ENCODE measurements at places on chromosomes 1 and 21.

- no peak for DNase-seq
Measured at GRCh38 chr21:46095083-46095719, 2.7 kb upstream of the COL6A2 start.

DNA sequence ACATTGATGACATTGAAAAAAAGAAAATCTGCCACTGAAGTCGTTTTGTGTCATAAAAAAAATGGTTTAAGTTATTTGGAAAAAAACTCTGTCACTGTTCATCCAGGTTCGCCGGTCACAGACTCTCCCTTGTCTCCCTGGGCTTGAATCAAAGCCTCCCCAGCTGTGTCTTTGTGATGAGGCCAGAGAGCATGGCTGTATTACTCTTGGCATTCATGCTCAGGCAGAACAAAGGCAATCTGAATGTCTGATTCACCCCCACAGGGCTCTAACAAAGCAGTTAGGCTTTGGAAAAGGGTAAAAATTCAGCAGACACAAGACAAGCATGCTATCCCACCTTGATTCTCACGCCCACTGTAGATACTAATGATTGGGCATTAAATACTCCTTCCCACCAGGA lies 304.3 kb upstream of the PLD5 start:
- no peak for DNase-seq

GRCh38 chr1:54273795-54274163 lies 73.8 kb downstream of the MRPL37 start:
- no peak for DNase-seq

DNA sequence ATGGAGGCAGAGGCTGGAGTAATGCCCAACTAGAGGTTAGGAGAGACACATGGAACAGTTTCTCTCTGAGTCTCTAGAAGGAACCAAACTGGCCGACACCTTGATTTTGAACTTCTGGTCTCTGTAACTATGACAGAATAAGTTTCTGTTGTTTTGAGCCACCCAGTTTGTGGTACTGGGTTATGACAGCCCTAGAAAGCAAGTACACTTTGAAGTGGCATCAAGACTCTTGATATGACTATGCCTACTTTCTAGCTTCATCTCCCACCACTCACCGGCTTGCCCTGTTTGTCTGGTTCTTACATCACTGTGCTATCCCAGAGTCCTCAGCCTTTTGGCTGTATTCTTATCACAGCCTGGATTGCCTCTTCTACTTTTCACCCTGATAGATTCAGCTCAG lies 230.3 kb upstream of the USP24 start:
- DNase-seq: no peak

GRCh38 chr21:29194847-29195246 lies 64.4 kb downstream of the MAP3K7CL start:
- DNase-seq: no peak

- DNase-seq: no peak
Measured at GRCh38 chr21:44822484-44823178, 4.8 kb upstream of the SUMO3 start.

GRCh38 chr1:84997667-84998600 lies 1.0 kb upstream of the MCOLN2 start:
- DNase-seq: no peak

DNA sequence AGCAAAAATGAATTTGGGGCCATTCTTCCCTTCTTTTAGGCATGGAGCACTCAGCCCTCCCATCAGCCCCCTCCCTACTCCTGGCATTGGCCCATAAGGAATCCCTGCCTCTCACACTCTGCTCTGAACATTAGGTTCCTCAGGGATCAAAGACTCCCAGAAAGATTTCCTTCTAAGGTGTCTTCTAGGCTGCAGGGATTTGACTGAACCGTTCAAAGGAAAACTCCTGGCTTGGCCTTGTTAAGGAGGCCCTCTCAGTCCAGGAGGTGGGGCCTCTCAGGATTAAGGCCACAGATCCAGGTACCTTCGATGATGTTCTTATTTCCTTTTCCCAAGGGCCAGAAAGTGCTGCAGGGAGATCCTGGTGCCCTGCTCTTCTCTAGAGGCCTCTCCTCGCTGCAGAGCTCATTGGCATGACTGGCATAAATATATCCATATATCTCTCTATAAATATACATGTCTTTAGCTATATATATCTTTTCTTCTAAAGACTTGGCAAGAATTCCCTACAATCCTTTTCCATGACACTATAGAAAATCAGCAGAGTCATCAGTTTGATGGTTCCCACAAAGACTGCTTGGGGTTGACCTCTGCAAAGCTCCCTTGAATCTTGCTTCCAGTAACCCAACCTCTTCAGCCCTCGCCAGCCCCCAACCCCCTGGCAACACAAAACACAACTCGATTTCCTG lies 59.1 kb downstream of the PLXNA2 start:
- no peak for DNase-seq

DNA sequence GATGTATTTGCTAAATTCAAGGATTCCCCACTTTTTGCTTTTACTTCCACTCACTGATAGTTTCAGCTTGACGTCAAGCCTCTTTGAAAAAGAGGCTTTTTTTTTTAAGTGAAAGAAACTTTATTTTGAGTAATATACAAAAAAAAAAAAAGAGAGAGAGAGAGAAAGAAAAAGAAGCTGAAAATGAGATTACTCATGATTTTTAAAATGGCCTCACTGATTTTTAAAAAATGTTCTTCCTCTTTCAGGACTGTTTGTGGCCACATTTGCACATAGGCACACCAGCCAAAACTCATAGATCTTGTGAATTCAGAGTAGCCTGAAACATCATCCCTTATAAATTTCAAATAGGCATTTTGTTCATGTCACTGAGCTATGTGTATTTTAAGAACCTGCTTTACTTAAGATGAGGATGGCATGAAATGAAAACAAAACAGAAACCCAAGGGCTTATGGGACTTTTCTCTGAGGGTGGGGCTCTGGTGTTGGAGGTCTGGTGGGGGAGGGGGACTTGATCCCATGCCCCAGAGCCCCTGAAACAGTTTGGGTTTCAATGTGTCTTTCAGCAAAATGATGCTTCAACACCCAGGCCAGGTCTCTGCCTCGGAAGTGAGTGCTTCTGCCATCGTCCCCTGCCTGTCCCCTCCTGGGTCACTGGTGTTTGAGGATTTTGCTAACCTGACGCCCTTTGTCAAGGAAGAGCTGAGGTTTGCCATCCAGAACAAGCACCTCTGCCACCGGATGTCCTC lies 6.1 kb downstream of the ATF3 start:
- no peak for DNase-seq

- DNase-seq: no peak
Measured at GRCh38 chr21:17651526-17651925, 38.8 kb upstream of the BTG3 start.

GRCh38 chr1:149849947-149850360 lies 49.4 kb upstream of the BOLA1 start:
- DNase-seq: no peak

- DNase-seq: no peak
Measured at GRCh38 chr1:161834967-161835550, 68.9 kb downstream of the ATF6 start.

DNA sequence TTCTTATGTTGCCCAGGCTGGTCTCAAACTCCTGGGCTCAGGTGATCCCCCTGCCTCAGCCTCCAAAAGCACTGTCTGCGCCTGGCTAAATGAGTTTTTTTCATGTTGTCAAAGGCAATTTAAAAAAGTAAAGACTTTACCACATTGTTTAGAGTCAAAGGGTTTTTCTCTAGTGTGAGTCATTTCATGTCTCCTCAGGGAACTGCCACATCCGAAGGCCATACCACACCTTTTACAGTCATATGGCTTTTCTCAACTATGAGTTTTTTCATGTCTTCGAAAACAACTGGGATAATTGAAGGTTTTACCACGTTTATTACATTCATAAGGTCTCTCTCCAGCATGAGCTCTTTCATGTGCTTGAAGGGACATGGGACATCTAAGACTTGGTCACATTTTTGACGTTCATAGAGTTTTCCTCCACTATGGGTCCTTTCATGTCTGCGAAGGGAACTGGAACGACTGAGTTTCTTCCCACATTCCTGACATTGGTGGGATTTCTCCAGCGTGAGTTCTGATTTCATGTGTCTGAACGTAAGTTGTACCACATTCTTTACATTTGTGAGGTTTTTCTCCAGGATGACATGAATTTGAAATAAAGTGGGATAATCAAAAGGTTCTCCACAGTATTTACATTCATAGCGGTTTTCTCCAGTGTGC lies 65.6 kb downstream of the UCHL5 start:
- no peak for DNase-seq

Data from activated CD4-positive, CD25-positive, alpha-beta regulatory T cell (primary cell).